ENCODE measurements at places on chromosomes 16 and 17.

- no peak for DNase-seq
Observed at GRCh38 chr16:59909262-59909661, 1175.1 kb upstream of the GOT2 start.

DNA sequence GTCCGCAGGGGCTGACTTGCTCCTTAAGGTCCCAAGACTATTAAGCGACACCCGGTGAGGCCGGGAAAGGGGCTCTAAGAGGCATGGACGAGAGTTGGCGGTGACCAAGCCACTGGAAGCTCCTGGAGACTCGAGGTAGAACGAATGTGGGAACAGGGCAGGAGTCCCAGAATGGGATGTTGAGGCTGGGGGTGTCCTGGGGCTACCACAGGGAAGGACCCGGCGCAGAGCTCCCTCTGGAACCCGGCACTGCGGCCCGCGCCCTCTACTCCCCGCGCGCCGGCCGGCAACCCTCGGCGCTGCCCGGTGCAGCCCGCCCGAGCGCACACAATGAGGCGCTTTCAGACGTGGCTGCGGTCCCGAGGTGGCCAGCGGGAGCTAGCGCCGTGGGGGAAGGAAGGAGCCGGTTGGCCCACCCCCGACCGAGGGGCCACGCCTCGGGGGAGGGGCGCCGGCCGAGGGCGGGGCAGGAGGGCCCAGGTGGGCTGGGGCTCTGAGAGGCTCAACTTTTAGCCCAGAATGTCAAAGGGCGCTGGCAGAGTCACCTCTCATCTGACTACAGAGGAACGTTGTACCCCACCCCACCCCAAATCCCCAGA is at the start of gene CHST6:
Gene CHST6, minus strand, starts transcription at position 366 of the 599 bp plus-strand sequence. CDS start 15,613 bp downstream, outside the sequence.
- peak; percentile 8 for DNase-seq

DNA sequence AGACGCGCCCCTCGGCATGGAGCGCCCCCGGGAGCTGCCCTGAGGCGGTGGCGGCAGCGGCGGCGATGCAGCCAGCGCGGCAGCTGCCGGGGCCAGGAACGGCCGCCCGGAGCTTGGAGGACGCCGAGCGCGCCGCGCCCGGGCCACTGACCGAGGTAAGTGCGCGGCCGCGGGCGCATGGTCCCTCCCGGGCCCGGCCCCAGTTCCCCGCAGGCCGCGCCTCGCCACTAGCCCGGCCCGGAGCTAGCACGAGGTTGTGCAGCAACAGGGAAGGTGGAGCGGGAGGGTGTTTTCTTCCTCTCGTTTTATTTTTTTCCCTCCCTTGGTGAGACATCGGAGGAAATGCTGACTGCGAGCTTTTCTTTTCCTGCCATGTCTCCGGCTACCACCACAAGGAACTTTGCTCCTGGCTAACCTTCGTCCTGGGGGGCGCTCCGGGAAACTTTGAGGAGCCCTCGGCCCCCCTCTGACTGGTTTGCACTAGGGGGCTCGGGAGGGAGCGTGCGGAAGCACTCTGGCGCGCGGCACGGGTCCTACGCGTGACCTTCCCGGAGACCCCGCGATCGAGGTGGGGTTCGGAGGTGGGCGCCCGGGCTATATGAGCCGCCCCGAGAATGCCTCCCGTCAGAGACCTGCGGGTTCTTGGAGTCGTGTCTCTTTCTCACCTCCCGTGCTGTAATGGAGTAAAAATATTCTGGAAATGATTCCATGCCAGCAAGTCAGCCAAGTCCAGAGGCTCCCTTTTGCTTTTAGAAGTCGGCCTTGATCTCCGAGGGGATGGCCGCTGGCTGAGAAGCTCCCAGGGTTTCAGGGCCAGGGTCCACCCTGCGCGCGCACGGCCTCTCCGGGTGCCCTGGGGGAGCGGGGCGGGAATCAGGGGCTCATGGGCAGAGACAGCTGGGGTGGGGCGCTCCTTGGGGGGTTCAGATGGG is 868 bp downstream of the KCNJ12 start:
- DNase-seq: no peak

DNA sequence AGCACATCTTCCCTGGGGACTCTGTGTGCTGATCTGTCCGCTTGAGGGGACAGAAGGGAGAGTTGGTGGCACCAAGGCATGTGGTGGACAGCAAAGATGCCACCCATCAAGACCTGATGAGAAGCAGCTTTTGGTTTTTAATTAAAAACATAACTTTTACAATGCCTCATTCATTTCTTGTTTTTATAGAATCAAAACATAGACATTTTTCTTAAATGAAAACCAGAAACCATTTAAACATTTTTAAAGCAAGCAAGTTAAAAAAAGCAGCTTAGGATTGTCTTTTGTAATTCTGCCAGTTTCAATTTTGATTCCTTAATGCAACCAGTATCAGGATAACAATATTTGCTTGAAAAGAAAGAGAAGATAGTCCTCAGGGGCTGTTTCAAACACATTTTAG is 123.7 kb upstream of the AXIN2 start:
- no peak for DNase-seq

GRCh38 chr17:68057531-68057952 is 22.0 kb downstream of the KPNA2 start:
- no peak for DNase-seq

Measured in stimulated activated CD4-positive, alpha-beta T cell treated with anti-CD3 and anti-CD28 coated beads, TNF-alpha, amount 100 ng/mL, for 1 hour (primary cell).